Tibial nerve (tissue), 4 donors: ENCODE measurements at places on chromosomes 12 and 14. TPM values are rescaled to one million over a fixed set of nuclear protein-coding genes. Genes with fewer than 3 reads are reported as not detected.

DNA sequence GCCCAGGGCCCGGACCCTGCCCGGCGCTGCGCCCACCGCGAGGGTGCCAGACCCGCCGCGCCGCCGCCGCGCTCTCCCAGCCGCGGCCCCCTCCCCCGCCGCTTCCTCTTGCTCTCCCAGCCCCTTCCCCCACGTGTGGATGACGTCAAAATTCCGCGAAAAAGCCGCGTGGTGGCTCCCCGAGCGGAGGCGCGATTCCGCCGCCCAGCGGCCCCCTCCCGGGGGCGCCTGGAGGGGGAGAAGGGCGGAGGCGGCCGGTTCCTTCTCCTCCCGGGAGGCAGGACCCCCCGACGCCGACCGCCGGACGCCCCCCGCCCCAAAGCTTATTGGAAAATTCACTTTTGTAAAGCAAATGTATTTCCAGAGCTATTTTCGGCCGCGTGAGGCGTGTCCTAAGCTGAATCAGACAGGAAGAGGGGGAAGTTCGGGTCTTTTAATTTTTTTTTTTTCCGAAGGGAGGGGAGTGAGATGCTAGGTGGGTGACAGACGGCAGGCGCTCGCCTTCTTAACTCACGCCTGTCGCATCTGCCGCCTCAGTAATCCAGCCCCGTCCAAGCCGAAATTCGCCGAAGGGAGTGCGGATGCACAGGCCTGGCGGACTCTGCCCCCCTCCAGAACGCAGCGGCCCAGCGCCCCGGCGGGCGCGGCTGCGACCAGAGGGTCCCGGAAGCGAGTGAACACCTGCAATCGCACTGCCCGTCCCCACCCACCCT lies 4.1 kb upstream of the CCND2 start:
- DNase-seq, result peak; percentile 84

DNA sequence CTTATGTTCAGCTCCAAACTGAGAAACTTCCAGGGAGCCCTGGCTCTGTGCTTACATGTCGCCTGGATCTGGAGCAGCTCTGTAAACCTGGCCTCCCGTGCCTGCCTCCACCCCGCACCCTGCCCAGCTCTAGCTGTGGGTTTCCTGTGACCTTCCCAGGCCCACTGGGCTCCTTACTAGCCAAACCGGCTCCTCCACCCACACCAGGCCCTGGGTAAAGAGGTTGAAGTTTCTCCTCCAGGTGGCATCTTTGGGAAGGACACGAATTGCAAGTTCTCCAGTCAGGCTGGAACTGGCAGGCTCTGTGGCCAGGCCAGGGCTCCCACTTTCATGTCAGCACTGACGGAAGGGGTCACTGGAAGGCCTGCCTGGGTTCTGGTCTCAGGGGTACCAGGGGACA lies 60.9 kb upstream of the ZFP36L1 start:
- no peak for DNase-seq

- DNase-seq, result no peak
Measured at GRCh38 chr14:53001787-53002378, 51.0 kb upstream of the FERMT2 start.

The FZD10 gene
- total RNA-seq, result 0.21 TPM
